ENCODE measurements at places on chromosomes 1 and 21. TPM values are rescaled to one million over a fixed set of nuclear protein-coding genes. Genes with fewer than 3 reads are reported as not detected.

- no peak for DNase-seq
- H3K27ac ChIP-seq = no peak overlapping the region
- no peaks in the 10 kb centered on the region for H3K4me1 ChIP-seq
These were observed 181.2 kb upstream of the CSF3R start for GRCh38 chr1:36663772-36664430.

INSRR gene
- not detected for total RNA-seq

TMEM200B gene
- total RNA-seq = 4.7 TPM

- no peaks in the 10 kb centered on the region for H3K36me3 ChIP-seq
- no peak overlapping the region for H3K27ac ChIP-seq
- peak; percentile 58 for DNase-seq
- H3K4me1 ChIP-seq = peaks cover 34% of the 10 kb centered on the region
- H3K27me3 ChIP-seq = no peaks in the 10 kb centered on the region
These were observed 31.7 kb downstream of the CHML start for GRCh38 chr1:241608379-241609033.

DNA sequence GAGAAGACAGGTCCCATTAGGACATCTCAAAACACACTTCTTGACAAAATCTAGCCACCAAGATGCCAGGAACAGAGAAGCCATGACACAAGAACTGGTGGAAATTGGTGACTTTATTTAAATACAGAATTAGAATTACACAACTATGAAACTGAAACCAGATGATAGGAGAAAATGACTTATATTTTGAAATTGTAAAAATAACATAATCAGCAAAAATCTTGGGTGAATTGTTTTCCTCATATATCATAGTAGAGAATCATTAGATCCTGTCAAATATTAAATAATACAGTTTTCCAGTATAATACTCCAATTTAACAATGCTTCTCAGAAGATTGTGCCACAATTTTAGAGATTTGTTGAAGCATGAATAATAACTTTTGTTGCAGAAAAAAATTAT lies 81.5 kb upstream of the MROH9 start:
- H3K4me3 ChIP-seq = no peak overlapping the region
- no peak overlapping the region for H3K27ac ChIP-seq
- no peak for DNase-seq
- no peaks in the 10 kb centered on the region for H3K36me3 ChIP-seq

RNF186 gene
- not detected for total RNA-seq

- H3K4me1 ChIP-seq = peaks cover 2% of the 10 kb centered on the region
- H3K27me3 ChIP-seq = no peaks in the 10 kb centered on the region
- no peak overlapping the region for H3K4me3 ChIP-seq
- no peak overlapping the region for H3K27ac ChIP-seq
These were observed 65.5 kb downstream of the PRRX1 start for GRCh38 chr1:170729225-170730002.

DNA sequence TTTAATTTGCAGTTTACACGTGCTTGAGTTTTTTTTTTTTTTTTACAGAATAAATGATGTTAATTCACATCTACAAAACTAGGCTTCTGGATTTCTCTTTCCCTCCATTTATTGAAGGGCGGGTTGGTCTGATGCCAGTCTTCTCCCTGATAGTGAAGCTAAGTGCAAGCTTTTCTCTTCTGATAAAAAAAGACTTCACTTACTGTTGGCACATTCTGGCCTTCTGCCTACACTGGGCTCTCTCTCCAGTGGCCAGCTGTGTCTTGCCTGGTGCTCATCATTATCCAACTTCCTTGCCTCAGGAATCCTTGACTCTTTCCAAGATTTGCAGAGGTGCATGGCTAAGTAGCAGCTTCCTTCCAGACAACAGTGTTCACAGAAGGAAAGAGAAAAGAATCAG lies 7.6 kb upstream of the RAP1A start:
- no peak overlapping the region for H3K4me3 ChIP-seq
- H3K4me1 ChIP-seq = no peaks in the 10 kb centered on the region
- no peak overlapping the region for H3K27ac ChIP-seq
- DNase-seq = no peak
- H3K27me3 ChIP-seq = no peaks in the 10 kb centered on the region

GRCh38 chr1:40575336-40575735 lies 43.9 kb downstream of the ZNF684 start:
- no peaks in the 10 kb centered on the region for H3K4me1 ChIP-seq
- H3K4me3 ChIP-seq = no peak overlapping the region
- no peak overlapping the region for H3K27ac ChIP-seq
- no peaks in the 10 kb centered on the region for H3K27me3 ChIP-seq
- H3K36me3 ChIP-seq = no peaks in the 10 kb centered on the region
- no peak for DNase-seq

KRTAP12-2 gene
- not detected for total RNA-seq

DNA sequence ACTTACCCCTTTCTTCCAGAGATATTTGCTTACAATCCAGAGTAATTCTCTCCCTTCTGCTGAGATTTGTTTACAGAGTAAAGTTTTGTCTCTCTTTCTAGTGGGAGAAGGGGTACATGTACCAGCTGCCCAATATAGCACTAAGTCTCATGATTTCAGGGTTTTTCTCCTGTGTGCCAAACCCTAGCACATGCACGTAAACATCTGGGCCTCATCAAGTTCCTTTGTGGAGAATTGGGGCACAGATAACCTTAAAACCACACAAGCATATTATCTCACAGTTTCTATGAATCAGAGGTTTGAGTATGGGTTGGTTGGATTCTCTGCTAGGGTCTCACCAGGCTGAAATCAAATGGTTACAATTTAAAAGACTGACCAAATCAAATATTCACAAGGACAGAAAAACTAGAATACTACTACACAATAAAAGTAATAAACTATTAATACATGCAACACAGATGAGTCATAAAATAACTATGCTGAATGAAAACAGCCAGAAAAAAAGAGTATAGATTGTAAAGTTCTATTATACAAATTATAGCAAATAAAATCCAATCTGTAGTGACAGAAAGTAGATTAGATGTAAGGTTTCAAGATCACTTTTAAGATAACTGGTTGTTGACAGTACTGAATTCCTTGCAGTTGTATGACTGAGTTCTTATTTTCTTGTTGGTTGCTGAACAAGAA lies 347.4 kb upstream of the PTBP2 start:
- peaks cover 15% of the 10 kb centered on the region for H3K4me1 ChIP-seq
- H3K27ac ChIP-seq = peak overlapping the region; percentile 22
- H3K4me3 ChIP-seq = no peak overlapping the region
- no peaks in the 10 kb centered on the region for H3K36me3 ChIP-seq
- DNase-seq = peak; percentile 66
- no peaks in the 10 kb centered on the region for H3K27me3 ChIP-seq

DNA sequence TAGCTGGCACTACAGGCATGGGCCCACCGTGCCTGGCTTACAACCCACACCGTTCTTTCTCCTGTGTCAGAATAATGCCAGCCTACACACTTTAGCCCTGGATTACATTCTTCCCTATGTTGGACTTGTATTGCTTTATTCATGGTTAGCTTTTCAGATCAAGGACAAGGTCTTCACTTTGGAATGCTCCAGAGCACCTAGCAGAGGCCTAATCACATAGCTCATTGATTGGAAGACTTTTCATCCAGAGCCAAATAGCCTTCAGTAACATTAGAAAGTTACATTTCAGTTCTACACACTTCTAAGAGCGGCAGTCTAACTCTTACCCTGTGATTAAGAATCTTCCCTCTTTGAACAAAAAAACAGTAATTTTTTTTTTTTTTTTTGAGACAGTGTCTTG lies 29.4 kb upstream of the ZFYVE9 start:
- H3K4me3 ChIP-seq = no peak overlapping the region
- H3K4me1 ChIP-seq = no peaks in the 10 kb centered on the region
- no peaks in the 10 kb centered on the region for H3K36me3 ChIP-seq
- H3K27ac ChIP-seq = no peak overlapping the region
- DNase-seq = no peak
- no peaks in the 10 kb centered on the region for H3K27me3 ChIP-seq

FCGR3B gene
- total RNA-seq = not detected

XCL1 gene
- total RNA-seq = not detected

IVL gene
- total RNA-seq = 0.16 TPM

GRCh38 chr1:235011599-235012435 lies 116.8 kb downstream of the TOMM20 start:
- H3K4me1 ChIP-seq = peaks cover 25% of the 10 kb centered on the region
- peak overlapping the region; percentile 4 for H3K4me3 ChIP-seq
- H3K36me3 ChIP-seq = no peaks in the 10 kb centered on the region
- peak; percentile 100 for DNase-seq

GRCh38 chr1:48215222-48215621 lies 7.3 kb upstream of the SLC5A9 start:
- no peak overlapping the region for H3K4me3 ChIP-seq
- H3K4me1 ChIP-seq = no peaks in the 10 kb centered on the region
- no peaks in the 10 kb centered on the region for H3K27me3 ChIP-seq
- H3K36me3 ChIP-seq = no peaks in the 10 kb centered on the region

DNA sequence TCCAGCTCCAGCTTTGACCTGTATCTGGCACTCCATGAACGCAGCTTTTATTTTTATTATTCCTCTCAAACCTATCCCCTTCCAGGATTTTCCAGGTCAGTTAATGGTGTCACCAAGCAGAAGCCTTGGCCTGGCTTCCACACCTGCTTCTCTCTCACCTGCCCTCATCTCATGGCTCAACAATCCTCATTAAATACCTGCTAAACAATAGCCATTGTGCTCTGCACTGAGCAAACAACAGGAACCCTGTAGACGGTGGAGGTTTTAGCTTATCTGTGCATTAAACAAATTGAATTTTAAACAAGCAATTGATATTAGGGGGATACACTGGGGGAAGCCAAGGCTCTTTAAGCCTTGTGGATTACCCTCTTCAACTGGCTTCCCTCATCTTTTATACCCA lies 15.3 kb downstream of the PYCR2 start:
- H3K27me3 ChIP-seq = no peaks in the 10 kb centered on the region
- H3K4me1 ChIP-seq = no peaks in the 10 kb centered on the region
- DNase-seq = no peak
- no peak overlapping the region for H3K4me3 ChIP-seq

DNA sequence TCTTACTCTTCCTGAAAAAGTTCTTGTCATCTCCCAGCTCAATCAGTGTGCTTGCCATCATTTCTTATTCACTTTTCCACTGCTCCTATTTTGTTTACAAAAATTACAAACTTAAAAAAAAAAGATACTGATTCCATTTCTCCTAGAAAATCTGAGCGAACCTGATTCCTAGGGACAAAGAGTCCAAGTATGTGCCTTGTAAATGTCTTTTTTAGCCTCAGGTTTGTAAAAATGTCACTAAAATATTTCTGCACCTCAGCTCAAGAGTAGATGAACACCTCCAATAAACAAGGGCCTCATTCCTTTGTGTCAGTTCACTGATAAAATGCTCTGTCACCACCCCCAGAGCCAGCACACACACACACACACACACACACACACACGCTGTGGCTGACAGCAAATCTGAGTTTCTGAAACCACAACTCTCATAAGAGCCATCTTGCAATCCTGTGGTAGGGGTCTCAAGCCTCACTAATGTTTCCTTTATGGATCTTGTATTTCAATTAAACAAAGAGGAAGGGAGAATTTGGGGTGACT lies 299.2 kb downstream of the PBX1 start:
- no peaks in the 10 kb centered on the region for H3K36me3 ChIP-seq
- peak; percentile 36 for DNase-seq
- H3K4me3 ChIP-seq = no peak overlapping the region
- no peaks in the 10 kb centered on the region for H3K4me1 ChIP-seq

DNA sequence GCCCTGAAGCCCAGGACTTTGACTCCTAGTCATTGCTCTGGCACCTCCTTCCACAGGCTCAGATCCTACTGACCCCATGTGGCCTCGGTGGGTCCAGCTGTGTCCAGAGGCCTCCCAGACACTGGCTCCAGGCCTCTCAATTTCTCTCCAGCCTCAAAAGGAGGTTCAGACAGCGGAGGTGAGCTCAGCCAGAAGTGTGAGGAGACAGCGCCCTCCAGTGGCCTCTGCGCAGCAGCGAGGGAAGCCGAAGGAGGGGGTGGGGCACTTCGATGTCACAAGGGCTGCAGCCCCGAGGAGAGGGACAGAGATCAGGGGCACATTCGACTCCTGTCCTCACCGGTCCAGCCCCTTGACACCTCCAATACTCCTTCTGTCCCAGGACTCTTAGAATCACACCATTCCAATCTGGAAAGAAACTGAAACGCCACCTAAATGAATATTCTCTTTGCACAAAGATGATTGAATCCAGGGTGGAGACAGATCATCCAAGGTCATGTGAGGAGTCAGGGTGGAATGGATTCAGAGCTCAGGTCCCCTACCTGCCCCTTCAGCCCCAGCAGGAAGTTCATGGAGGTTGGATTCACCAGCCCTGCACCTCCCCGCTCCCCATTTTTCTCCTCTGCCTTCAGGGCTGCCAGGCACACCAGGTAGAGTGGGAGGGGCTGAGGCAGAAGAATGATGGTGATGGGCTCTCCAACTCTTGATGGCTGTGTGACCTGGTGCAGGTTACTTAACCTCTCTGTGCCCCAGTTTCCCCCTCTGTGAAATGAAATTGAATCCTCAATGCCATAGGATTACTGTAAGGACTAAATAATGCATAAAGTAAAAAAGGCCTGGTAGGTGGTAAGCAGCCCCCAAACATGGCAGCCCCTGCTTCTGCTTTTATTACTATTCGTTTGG lies 34.8 kb upstream of the ZBTB40 start:
- H3K4me3 ChIP-seq = no peak overlapping the region
- H3K4me1 ChIP-seq = peaks cover 16% of the 10 kb centered on the region
- DNase-seq = peak; percentile 39
- H3K27me3 ChIP-seq = peaks cover 10% of the 10 kb centered on the region

TNFRSF4 gene
- total RNA-seq = 0.41 TPM

DNA sequence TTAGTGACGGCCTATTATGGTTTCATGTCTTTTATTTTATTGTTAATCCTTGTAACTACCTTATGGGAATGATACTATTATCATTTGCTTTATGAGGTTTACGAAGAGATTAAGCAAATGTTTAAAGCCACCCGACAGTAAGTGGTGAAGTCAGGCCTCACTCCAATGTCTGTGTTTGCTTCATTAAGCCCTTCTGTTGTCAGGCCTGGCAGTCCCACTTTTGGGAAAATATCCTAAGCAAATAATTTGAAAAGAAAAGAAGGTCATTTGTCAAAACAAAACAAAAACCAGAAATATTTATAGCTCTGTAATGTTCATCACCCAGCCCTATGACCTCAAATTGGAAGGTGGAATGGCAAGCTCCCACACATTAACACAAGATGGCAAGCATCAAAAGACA lies 40.7 kb upstream of the USP24 start:
- H3K4me1 ChIP-seq = no peaks in the 10 kb centered on the region
- H3K27ac ChIP-seq = no peak overlapping the region
- H3K27me3 ChIP-seq = no peaks in the 10 kb centered on the region

LCE1A gene
- total RNA-seq = not detected

GRCh38 chr1:111274653-111275052 lies 16.0 kb upstream of the CHIA start:
- no peaks in the 10 kb centered on the region for H3K36me3 ChIP-seq
- H3K4me3 ChIP-seq = no peak overlapping the region
- no peak overlapping the region for H3K27ac ChIP-seq
- no peaks in the 10 kb centered on the region for H3K4me1 ChIP-seq

BGLAP gene
- total RNA-seq = 0.66 TPM

DNA sequence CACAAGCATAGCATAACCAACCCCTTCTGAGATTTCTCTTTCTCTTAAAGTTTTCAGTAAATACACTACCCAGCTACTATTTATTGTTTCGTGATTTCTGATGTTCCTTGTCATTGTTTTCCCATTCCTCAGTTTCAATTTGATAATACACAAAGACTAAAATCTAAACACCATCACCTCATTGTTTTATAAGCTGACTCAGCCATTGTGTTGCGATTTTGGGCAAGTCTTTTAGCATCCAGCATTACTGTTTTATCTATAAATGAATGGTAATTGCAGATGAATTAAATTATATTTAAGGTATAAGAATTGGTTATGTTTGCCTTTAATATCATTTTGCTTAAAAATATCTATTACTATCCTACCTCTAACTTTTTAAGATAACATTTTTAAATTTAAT lies 1308.5 kb downstream of the PLA2G4A start:
- no peak for DNase-seq
- no peak overlapping the region for H3K4me3 ChIP-seq
- no peak overlapping the region for H3K27ac ChIP-seq
- no peaks in the 10 kb centered on the region for H3K36me3 ChIP-seq

All from astrocyte (in vitro differentiated cells and primary cell).